Stimulated activated CD8-positive, alpha-beta memory T cell treated with anti-CD3 and anti-CD28 coated beads, Interleukin-2, amount 100 ng/mL, for 48 hours (primary cell): ENCODE measurements at places on chromosomes 6 and 20.

- no peak for DNase-seq
Measured at GRCh38 chr6:17212546-17213371, 68.4 kb upstream of the RBM24 start.

GRCh38 chr6:52503851-52504781, 72.7 kb downstream of the TRAM2 start:
- no peak for DNase-seq

DNA sequence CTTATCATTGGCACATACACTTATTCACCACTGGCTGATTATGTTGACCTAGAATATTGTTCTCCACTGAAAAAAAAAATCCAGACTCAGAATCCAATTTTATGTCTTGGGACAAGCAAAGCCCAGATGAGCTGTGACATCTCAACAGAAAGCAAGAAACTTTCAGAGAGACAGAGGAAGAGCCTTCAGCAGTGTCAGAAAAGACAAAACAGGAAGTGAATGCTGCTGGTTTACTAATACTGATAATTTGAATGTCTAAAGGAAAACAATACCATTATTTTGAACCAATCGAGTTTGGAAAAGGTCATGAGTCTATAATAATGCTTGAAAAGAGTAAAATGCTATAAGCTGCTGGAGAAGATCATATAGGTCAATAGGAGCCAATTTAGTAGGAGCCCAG, 179.8 kb upstream of the RIMS1 start:
- DNase-seq = no peak

- no peak for DNase-seq
Measured at GRCh38 chr20:37251825-37252477, 9.7 kb downstream of the GHRH start.

- DNase-seq = no peak
Measured at GRCh38 chr20:57464642-57465211, 60.2 kb downstream of the CTCFL start.

DNA sequence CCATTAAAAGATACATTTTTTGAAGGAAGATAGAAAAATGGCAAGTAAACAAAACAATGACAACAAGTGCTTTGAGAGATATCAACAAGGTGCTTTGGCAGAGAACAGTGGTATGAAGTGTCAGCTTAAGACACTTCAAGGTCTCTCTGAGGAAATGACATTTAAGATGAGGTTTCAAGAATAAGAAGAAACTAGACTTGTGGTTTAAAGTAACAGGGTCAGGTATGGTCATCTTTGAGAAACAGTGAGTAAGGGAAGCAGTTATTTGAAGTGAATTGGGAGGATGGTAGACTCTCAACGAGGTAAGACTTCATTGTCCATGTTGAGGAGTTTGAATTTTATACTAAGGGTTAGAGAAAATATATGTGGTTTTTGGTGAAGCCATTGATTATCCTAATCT, 77.8 kb downstream of the SYCP2L start:
- no peak for DNase-seq

- no peak for DNase-seq
Measured at GRCh38 chr6:88251301-88251700, 85.2 kb upstream of the CNR1 start.

- DNase-seq = peak; percentile 7
Measured at GRCh38 chr6:26501482-26501986, 1.4 kb downstream of the BTN1A1 start.

GRCh38 chr20:47181056-47181862, 175.2 kb downstream of the ZMYND8 start:
- no peak for DNase-seq

DNA sequence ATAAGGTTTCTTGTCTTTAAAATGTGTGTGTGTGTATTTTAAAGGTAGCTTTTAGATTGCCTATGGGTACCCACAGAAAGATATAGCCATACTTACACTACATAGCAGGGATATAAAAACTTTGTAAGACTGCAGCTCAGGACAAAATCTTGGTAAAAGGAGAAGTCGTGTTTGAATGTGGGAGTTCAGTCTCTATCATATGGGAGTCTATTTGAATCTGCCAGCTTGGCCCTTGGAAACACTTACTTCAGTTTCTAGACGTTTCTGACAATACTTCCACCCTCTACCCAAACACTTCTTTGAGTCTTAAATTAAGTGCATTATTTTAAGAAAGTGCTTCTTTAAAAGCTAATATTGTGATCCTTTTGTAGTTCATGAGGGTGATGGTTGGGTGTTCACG, 155.7 kb downstream of the CARMIL1 start:
- no peak for DNase-seq

DNA sequence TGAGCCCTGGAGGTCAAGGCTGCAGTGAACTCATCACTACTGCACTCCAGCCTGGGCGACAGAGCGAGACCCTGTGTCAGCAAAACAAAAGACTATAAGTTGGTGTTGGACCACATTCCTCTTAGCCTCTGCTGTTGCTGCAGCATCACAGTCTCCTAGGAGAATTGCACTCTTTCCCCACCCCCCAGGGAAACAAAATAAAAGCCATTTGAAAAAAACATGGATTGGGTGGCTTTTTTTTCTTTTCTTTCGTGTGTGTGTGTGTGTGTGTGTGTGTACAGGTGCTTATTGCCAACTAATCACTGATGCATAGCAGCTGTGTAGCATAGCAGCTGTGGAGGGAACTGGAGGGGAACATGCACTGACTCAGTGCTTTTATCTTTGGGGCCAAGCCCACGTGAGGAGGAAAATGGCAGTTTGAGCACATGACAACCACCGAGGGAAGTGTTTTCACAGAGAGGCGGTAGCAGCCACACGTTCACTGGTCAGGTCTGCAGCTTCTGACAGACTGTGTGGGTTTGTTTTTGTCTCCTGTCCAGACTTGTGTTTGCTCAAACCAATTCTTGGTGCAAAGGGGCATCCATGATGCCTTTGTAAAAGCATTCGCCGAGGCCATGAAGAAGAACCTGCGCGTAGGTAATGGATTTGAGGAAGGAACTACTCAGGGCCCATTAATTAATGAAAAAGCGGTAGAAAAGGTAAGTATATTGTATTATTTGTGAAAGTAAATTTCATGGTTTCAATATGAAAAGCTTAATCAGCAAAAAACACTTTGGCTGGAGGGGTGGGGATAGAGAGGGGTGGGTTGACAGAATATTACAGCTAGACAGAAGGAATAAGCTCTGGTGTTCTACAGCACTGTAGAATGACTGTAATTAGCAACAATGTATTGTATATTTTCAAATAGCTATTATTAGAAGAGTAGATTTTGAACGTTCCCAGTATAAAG, 27.7 kb downstream of the ALDH5A1 start:
- DNase-seq = no peak

DNA sequence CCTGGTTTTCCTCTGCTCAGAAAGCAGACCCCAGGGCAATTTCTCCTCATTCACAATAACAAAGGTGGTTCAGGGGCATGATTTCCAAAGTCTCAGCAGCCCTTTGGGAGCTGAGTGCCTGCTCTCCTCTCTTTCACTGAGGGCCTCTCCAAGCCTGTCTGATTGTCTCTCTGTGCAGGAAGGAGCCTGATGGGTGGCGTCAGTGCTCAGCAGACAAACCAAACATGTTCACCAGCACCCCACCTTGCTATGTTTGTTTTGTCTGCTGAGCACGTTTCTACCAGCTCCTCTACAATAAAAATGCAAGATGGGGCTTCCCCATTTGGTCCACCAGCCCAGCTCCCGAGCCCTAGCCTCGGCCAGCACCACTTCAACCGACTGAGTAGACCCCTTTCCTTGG, 25.4 kb upstream of the TCP11 start:
- no peak for DNase-seq

DNA sequence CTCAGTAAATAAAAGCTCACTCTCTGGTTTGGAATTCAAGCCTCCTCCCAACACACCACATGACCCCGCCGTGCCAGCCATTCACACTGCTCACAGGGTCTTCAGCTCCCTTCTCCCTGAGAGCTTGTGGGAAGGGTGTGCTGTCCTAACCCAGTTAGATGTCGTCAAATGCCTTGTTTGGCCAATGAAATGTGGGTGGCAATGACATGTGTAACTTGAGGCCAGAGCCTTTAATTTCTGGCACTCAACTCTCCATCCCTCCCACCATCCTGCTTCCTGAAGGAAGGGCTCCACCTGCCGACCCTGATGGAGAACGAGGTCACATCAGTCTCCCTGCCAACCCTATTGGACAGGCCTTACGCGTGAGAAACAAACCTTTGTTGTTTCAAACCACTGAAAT, 224.5 kb upstream of the AGPAT4 start:
- DNase-seq = no peak

GRCh38 chr6:36660771-36661471, 17.6 kb upstream of the CDKN1A start:
- DNase-seq = no peak

DNA sequence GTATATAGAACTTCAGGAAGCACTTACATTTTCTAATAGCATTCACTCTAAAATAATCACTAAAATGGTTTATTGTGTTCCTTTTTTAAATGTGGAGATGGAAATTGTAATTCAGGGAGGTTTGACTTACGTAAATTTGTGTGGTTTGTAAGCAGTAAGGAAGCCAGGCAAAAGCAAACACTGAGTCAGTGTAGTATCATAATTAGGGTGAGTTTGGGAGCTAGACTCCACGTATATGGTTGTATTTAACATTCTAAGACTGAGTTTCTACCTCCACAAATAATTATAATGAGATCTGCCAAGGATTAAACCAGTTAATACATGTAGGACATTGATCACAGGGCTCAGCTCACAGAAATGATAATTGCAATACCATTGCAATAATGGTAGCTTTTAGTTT, 425.5 kb downstream of the CBLN4 start:
- no peak for DNase-seq

DNA sequence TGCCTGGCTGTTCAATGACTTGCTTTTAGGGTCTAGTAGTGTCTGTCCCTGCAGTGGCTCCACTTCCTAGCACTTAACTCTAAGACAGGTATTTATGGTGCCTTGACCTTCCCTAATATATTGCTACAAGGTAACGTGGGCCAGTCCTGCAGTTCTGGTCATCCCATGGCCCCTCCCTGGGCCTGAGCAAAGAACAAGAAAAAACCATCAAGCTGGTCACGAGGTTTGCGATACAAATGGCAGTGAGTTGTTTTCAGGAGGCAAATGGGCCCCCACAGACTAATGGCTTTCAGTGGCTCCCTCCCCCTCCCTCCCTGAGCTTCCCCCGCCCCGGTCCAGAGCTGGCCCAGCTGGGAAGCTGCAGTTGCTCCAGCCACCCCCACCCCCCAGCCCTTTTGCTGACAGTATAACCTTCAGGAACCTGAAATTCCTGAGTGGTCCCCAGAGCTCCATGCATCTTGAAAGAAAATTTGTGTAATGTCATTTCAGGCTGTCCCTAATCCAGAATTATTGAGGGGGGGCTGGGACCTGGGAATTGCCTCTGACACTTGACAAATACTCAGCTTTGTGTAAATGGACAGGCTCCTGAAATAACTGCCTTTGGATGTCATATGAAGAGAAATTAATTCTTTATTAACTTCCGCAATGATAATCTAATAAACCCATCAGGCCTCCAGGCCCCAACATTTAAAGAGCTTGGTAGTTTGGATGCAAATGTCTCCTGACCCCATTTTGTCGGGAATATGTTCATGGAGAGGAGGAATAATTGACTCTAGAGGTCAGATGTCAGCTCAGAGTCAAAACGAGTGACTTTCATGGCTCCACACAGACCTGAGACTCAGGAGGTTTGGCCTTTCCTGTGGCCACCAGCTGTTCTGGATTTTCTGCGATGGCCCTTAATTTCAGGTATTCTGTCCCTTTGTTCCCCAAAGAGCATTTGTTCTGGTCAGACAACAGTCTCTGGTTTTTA, 153.2 kb upstream of the TOP1 start:
- no peak for DNase-seq

DNA sequence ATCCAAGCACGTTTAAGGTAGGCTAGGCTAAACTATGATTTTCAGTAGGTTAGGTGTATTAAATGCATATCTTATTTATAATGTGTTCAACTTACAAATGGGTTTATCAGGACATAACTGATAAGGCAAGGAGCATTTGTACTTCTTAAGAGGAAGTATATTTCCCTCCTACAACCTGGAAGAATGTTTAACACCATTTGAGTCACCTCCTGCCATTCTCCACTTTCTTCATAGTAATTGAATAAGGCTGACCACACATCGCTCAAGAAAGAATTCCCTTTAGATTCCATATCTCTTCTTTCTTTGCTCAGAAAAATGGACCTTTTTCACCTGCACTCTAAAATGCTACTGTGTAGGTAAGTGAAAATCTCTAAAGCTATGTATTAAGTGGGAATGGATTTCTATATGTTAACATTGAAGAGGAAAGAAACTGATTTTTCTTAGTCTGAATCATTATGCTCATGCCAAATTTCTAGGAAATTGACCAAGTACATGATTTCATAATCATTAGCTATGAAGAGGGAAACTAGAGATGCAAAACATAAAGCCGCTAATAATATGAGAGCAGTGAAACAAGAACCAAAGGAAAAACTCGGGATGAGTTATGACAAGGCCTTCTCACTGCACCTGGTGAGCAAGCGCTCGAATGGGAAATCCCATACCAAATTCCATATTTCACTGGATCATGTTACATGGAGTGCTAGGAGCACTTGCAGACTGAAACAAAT, 210.4 kb downstream of the ALDH8A1 start:
- DNase-seq = no peak

DNA sequence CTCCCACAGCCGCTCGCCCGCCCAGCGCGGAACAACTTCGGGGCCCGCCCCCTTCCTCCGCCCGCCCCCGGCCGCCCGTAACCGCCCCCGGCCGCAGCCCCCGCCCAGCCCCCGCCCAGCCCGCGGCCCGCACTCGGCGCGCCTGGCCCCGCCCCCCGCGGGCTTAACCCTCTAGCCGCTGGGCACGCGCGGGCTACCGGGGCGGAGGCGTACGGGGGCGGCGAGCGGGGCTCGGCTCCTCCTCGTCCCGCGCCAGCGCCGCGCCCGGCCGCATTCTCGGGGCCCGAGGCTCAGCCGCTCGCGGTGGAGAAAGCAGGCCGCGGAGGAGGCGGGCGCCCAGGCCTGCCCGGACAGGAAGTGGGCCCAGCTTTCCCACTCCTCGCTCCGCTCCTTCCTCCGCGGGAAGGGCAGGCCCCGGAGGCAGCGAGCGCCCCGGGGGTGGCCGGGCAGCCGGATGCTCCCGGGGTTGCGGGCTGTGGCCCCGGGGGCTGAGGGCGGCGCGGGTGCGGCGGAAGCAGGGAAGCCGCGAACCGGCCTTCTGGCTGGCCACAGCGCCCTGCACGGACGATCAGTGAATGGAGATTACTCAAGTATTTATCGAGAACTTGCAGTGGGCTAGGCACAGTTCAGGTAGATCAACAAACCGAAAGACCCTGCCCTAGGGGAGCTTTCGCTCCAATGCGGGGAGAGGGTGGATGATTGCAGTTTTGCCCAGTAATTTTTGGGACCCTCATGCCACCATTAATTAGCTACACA, at the start of gene TRAM2:
Gene TRAM2, minus strand, starts transcription at position 39 of the 756 bp plus-strand sequence. CDS start 145 bp downstream, outside the sequence.
- DNase-seq = peak; percentile 43

- no peak for DNase-seq
Measured at GRCh38 chr6:148701375-148701774, 45.5 kb upstream of the UST start.

- no peak for DNase-seq
Measured at GRCh38 chr20:45772693-45773092, 19.0 kb downstream of the WFDC3 start.

GRCh38 chr20:47189060-47189459, 167.4 kb downstream of the ZMYND8 start:
- no peak for DNase-seq

GRCh38 chr6:157951828-157952227, 29.8 kb upstream of the SYNJ2 start:
- DNase-seq = no peak
